NCI-H2107 (cell line): ENCODE measurements at places on chromosomes 6 and 20.

DNA sequence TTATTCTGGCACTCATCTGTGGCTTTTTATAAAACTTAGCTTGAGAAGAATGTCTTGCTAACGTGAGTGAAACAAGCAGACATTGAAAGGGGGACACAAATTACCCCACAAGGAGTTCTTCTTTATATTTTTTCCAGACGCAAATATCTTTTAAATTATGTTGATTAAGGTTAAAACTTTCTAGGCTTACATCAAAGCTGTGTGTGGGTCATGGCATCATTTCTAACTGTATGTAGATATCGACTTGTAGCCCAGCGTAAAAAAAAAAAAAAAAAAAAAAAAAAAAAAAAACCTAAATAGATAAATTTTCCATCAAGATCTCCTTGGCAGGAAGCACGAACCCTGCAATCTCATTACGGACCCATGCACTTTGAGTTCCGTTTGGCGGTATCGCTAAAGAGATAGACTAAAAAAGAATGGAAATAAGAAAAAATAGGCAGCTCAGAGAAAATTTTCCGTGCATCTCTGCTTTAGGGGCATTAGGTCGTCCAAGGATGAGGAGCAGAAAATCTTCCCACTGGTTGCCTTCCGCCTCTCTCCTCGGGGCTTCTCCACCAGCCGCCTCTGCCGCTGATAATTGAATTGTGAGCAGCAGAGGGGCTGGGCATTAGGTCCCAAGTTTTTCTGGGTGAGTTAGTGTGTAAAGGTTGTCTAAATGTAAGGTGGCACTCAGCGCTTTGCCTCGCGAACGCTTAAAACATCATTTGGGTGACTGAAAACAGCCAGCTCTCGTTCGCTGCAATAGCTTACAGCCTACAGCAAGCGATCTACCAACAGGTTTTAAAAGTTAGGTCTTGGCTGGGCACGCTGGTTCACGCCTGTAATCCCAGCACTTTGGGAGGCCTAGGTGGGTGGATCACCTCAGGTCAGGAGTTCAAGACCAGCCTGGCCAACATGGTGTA lies 194.0 kb downstream of the TRIM27 start:
- DNase-seq: no peak

DNA sequence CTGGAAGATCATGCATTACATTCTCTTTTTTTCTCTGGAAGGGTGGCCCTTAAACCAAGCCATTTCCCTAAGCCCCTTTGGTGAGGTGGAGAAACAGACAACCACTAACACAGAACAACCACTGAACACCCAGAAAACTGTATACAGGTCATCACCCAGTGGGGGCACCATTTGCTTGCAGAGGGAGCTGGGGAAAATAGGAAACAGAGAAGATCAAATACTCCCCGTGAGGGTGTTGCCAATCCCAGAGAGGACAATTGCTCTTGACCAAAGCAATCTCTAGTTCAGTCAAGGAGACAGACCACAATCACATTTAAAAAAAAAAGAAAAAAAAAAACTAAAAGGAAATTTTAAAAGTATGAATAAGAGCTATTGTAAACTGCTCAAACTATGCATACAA lies 865 bp upstream of the DAAM2 start:
- DNase-seq: no peak

- no peak for DNase-seq
These were observed 115.4 kb upstream of the DST start for GRCh38 chr6:56758120-56758519.

DNA sequence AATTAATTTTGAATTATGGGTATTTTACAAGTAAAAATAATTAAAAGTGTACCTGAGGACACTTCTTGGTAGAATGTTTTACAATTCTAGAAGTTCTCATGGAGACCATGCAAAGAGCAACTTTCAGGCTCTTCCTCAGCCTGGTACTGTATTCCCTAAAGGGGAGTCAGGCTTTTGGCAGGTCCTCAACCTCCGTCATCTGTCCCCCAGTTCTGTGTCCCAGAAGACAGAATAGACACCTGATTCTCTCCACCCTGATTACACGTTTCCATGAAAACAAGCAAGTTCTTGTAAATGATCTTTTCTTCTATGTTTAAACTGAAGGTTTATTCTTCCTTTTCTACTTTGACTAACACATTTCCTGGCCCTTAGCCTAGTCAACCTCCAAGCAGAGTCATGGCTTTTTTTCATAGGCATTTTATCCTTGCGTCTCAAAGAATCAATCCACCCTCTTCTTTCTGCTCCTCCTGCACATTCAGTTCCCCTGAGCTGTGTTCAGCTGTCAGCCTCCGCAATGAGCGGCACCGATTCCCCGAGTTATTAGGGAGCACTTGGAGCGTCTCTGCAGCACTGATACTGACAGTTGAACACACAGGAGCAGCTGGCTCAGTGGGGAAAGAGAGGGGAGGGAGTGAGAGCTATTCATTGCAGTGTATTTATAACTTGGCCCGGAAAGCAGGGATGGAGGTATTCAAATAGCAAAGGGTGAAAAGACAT lies 1082.4 kb upstream of the MAP3K7 start:
- DNase-seq: no peak
